ENCODE measurements at places on chromosomes 12 and 14.

- DNase-seq: no peak
These were observed 549.6 kb downstream of the DIO2 start for GRCh38 chr14:79661752-79662151.

GRCh38 chr12:42213023-42213422 lies 25.0 kb downstream of the YAF2 start:
- DNase-seq: no peak

DNA sequence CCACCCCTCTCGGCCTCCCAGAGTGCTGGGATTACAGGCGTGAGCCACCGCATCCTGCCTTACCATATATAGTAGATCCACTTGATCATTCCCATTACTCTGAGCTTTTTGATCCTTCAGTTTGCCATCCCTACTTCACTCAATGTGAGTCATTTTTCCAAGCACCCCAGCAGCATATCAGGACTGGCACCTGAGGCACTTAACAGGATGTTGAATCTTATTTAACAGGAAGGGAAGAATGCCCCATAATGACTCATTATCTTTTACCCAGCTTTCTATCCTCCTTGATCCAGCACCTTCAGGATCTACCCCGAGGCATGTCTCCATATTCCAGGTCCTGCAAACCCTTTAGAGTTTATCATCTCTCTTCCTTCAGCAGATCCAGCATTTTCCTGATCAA lies 84.9 kb upstream of the CMKLR1 start:
- DNase-seq: no peak

- DNase-seq: no peak
These were observed 12.6 kb downstream of the APPL2 start for GRCh38 chr12:105223352-105223845.

DNA sequence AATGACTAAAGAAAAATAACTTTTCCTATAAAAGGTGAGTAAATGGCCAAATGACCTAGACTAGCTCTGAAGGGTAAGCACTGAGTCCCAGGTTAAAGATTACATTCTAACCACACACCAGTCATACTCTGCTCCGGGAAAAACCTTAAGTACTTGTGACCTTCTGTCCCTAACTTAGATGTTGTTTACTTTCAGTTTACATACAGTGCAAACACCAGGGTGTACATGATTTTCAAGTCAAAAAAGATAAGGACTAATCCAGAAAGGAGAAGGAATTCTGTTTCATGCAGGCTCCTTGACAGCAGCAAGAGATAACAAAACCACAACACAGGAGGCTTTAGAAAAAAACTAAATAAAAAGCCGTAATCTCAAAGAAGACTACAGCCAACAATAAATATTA lies 174.2 kb downstream of the PPM1H start:
- DNase-seq: no peak
